ENCODE measurements at places on chromosomes 3 and 15.

GRCh38 chr3:152608696-152609594 lies 226.0 kb upstream of the P2RY1 start:
- no peak for DNase-seq

- DNase-seq, result no peak
These were observed 112.1 kb upstream of the ICE2 start for GRCh38 chr15:60590935-60591495.

- DNase-seq, result no peak
These were observed 40.1 kb downstream of the TRIM42 start for GRCh38 chr3:140717921-140718320.

GRCh38 chr3:55501905-55502304 lies 14.8 kb upstream of the WNT5A start:
- no peak for DNase-seq

DNA sequence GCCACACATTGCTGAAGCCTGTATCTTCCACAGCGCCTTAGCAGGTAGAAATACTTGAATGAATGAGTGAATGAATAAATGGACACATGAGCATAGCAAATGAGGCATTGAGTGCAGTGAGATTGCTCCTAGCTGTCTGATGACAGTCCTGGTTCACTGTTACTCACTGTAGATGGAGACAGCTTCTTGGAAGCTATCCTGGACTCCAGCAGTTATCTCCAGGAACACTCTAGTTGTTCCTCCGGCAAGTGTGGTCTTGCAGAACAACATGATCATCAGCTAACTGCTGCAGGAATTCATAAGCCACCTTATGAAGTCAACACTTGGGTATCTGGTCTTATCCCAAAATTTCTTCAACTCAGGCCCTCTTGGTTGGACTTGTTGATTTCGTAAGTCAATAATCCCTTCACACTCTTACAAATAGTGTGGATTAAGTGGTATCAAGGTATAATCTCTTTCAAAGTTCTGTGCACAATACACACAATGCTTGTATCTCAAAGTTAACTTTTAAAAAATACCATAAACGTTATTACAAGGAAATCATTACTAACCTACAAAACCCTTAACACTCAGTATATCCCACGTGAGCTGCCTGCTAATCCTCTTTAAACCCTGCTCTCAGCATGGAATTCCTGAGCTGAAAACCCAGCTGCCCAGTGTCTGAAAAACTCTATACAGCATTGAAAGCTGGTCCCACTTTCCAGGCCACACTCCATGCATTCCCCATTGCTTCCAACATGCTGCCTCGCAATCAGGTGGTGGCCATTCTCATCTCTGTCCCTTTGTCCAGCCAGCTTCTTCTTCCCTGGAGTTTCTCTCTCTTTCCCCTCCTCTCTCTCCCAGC lies 14.4 kb upstream of the ZBTB38 start:
- no peak for DNase-seq

DNA sequence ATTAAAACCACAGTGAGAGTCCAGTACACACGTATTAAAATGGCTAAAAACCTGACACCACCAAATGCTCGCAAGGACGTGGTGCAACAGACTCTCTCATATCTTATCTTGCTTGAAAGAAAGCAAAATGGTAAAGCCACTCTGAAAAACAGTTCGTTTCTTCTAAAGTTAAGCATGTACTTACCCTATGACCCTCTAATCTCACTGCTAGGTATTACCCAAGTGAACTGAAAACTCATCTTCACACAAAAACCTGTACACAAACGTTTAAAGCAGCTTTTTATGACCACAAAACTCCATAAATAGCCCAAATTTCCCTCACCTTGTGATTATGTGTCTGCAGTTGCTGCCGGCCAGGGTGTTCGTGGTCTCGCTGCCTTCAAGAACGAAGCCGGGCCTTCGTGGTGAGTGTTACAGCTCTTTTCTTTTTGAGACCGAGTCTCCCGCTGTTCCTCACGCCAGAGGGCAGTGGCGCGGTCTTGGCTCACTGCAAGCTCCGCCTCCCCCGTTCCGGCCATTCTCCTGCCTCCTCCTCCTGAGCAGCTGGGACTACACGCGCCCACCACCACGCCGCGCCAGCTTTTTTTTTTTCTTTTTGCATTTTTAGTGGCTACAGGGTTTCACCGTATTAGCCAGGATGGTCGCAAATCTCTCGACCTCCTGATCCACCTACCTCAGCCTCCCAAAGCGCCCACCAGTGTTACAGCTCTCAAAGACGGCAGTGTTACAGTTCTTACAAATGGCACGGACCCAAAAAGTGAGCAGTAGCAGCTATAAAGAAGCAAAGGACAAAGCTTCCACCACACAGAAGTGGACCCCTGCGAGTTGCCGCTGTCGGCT lies 165.4 kb downstream of the TJP1 start:
- no peak for DNase-seq

- DNase-seq, result no peak
These were observed 51.0 kb downstream of the USP13 start for GRCh38 chr3:179703816-179704215.

- DNase-seq, result no peak
These were observed 77.2 kb upstream of the ARPP21 start for GRCh38 chr3:35562141-35562540.

- no peak for DNase-seq
These were observed 32.6 kb upstream of the NANOGP8 start for GRCh38 chr15:35117543-35118265.

GRCh38 chr3:113802795-113803455 lies 35.7 kb upstream of the GRAMD1C start:
- DNase-seq, result no peak

GRCh38 chr3:191641789-191642188 lies 180.8 kb downstream of the PYDC2 start:
- DNase-seq, result no peak

- no peak for DNase-seq
These were observed 2.6 kb downstream of the SPATA12 start for GRCh38 chr3:57063032-57063431.

DNA sequence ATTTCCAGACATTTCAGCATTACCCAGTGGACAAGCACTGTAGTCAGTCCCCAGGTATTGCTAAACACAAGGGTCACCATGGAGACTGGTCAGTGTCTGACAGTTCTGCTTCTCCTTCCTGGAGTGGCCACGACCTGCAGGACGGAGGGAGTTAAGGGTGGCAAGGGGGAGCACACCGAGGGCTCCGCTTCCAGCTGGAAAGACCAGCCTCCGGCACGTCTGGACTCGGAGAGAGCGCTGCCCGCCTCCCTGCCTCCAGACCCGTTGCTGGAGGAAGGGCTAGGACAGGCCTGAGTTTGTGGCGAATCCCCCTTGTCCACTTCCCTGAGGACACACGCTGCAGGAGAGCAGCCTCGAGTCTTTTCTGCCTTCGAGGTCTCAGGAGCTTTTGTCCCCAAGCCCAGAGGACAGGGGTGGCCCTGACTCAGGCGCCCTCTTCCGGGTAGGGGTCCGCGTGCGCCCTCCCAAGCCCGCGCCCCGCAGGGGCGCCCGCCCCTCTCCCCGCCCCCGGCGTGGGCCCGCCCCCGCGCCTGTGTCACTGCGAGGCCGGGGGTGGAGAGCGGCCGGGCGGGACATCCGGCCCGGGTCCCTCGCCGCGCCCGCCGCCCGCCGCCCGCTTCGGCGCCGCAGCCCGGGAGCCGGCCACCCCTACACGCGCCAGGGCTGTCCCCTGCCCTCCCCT lies at the start of gene CHST14:
CHST14 (plus strand) TSS at position 562 of the 682 bp plus-strand sequence. CDS start 230 bp downstream, outside the sequence.
- DNase-seq, result peak; percentile 35

DNA sequence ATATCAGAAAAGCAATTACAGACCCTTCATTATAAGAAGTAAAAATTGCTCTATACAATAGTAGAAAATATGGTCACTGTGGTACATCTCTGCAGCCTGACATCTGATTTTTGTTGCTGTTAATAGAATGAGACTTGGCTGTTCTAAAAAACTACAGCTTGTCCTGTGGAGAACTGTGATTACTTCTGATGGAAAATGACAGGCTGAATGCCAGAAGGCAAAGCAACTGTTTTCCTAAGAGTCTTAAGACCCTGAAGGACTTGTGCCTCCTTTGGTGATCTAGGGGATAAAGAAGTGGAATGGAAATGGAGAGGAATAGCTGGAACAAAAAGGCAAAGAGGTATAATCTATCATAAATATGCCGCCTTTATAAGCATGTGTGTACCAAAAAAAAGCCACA lies 314.8 kb downstream of the BCHE start:
- no peak for DNase-seq

- no peak for DNase-seq
These were observed 14.3 kb downstream of the ZBTB47 start for GRCh38 chr3:42667523-42668412.

DNA sequence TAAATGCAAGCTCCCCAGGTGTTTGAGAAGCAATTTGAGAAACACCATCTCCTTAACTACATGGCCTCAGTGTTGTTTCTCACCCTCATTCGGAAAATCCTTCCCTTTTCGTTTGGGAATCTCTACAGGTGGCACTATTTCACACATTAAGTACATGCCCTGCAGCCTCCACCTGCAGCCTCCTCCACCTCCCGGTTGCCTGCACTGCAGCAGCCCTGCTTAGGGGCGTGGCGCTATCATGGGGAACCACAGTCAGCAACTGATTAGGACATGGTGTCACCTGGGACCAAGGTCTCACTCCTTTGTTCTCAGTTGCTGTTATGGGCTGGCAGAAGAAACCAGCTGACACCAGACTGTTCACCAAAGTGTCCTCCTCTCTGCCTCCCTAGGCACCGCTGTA lies 11.7 kb upstream of the ZNF774 start:
- DNase-seq, result no peak

DNA sequence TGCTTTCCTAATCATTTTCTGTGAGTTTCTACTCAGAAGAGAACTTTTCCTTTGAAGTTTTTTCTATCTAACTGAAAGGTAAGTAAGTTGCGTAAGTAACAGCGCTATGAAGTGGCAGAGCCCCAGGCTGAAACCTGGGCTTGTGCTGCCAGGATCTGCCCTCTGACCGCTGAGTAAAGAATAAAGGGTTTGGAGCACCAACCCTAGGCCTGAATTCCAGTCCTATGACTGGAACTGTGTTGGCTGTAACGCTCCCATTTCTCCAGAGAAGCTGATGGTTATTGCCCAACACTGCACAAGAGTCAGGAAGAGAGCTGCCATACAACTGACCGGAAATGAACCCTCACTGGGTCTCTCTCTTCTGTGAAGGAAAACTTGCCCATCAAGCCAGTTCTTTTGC lies 87.0 kb downstream of the FOXB1 start:
- DNase-seq, result no peak

DNA sequence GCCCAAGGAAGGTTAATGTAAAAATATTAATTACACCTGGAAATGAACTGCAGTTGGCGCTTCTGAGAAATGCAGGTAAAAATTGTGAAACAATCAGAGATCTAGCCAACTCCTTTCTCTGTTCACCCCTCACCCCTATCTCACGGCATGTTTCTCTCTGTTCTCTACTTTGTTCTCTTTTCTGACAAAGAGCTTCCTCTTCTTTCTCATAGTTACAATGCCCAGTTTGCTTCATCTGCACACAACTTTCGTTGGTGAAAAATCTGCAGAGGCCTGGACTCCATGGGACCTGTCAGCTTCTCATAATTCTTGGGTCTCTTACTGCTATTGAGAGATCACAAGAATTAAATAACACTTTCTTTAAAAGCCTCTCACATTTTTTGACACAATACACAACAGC lies 212.9 kb upstream of the LRRN1 start:
- no peak for DNase-seq

DNA sequence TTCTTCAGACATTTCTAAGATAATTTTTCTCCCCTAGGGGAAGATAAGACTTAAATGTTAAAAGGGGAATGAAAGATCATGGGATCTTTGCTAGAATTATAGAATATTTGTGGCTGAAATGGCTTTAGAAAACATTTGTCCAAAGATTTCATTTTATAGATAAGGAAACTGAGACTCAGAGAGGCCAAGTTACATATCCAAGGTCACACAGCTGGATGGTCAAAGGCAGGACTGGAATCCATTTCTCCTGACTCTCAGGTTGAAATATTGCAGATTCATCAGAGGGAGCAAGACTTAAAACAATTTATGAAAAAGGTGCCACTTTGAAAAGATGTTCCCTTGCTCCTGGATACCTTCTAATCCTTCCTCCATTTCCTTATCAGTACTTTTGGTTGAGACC lies 19.5 kb upstream of the LEKR1 start:
- no peak for DNase-seq

GRCh38 chr3:42130007-42130328 lies 38.8 kb downstream of the TRAK1 start:
- DNase-seq, result no peak

All from stimulated activated effector memory CD8-positive, alpha-beta T cell treated with anti-CD3 and anti-CD28 coated beads, Interleukin-12 subunit alpha, Interleukin-12 subunit beta, amount 100 ng/mL, for 72 hours (primary cell).